Right lobe of liver (tissue), 6 donors: ENCODE measurements at places on chromosomes 11 and 22. TPM values are rescaled to one million over a fixed set of nuclear protein-coding genes. Genes with fewer than 3 reads are reported as not detected.

Gene SPDYC
- total RNA-seq = not detected

Gene NAALAD2
- 0.25 TPM for total RNA-seq

Gene CCDC87
- 0.07 TPM for total RNA-seq

Gene MAFF
- 2.9 TPM for total RNA-seq

Gene NXPE1
- total RNA-seq = not detected

Gene TAGLN
- total RNA-seq = 130 TPM

Gene AIFM3
- total RNA-seq = 0.37 TPM

Gene SYT12
- total RNA-seq = 1.8 TPM
